Hematopoietic multipotent progenitor cell (in vitro differentiated cells): ENCODE measurements at places on chromosomes 1 and 21.

- DNase-seq: no peak
Observed at GRCh38 chr1:48875552-48876329, 99.0 kb upstream of the BEND5 start.

- DNase-seq: no peak
Observed at GRCh38 chr1:97281962-97282361, 560.4 kb downstream of the PTBP2 start.

DNA sequence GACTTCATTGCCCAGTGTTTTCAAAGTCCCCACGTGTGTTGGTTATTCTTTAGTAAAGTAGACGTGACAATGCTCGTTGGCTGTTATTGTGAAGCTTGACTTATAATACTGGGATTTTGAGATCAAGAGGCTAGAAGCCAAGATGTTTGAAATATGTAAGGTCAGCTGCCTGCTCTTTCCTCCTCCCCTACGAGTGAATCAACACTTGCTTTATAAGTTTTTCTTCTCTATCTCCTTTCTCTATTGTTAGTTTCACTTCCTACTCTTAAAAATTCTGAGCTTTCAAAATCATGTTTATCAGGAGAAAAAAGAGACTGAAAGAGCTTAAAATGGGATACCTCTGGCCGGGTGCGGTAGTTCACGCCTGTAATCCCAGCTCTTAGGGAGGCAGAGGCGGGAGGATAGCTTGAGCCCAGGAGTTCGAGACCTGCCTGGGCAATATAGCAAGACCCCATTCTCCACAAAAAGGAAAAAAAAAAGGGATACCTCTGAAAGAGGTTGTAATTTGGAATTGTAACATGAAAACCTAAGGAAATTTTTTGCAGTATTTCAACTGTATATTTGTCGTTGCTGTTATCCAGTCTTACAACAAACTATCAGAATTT is 72.0 kb downstream of the EPB41 start:
- no peak for DNase-seq

- no peak for DNase-seq
Observed at GRCh38 chr1:201328576-201328975, 45.3 kb downstream of the PKP1 start.

DNA sequence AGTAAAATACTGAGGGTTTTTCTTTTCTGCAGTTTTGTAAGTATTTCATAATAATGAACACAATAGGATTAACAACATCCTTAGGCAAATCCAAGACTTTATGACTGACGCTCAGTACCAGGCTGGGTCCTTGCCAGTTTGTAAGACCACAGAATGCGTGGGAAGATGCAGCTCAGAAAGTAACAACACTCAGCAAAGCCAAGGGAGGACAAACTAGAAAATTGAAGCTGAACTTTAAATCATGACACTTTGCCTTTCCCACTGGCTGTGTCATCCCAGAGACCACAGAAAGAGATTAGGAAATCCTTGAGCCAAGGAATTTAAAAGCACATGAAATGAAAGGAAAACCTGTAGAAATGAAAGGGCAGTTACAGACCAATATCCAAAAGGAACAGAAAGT is 426.3 kb upstream of the CHRM3 start:
- DNase-seq: no peak

GRCh38 chr1:212108187-212108586 is 72.6 kb downstream of the DTL start:
- no peak for DNase-seq

DNA sequence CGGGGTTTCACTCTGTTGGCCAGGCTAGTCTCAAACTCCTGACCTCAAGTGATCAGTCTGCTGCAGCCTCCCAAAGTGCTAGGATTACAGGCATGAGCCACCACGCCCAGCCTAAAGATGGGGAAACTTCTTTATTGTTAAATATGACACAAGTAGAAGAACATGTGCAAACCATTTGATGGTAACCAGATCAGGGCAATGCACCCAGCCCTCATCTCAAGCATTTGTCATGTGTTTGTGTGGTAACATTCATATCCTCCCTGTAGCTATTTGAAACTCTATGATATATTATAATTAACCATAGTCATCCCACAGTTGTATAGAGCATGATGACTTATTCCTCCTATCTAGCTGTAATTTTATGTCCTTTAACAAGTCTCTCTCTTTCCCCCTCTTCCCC is 119.5 kb upstream of the TMPRSS2 start:
- DNase-seq: no peak
